Stimulated activated memory B cell treated with anti-CD40 and anti-IgM and Interleukin-4, amounts not matched to agents 10 μg/mL and 1 μg/mL and 100 μg/mL, for 72 hours (primary cell): ENCODE measurements at places on chromosomes 12 and 14.

DNA sequence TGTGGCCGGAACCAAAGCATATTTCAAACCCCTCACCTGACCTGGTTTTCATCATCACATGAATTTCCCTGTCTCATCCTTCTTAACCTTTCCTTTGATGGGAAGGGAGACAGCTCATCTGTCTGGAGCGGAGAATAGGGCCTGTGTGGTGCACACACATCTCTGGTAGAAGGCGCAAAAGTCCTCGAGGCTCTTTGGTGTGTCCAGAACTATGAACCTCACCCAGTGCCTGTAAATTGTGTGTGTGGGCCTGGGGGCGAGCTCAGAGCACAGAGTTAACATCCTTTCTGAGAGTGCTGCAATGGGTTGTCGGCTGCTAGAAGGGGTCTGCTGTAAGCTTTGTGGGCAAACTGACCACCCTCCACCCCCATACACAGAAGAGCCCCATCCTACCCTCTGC, 749 bp downstream of the GALNT6 start:
- no peak for ATAC-seq

- peak; percentile 93 for ATAC-seq
These were observed at the start of gene ZBTB39 for GRCh38 chr12:57005980-57006808. TSS of gene ZBTB39 (minus strand) at chr12:57006546. CDS start at chr12:57004917, 1,629 bp downstream.

DNA sequence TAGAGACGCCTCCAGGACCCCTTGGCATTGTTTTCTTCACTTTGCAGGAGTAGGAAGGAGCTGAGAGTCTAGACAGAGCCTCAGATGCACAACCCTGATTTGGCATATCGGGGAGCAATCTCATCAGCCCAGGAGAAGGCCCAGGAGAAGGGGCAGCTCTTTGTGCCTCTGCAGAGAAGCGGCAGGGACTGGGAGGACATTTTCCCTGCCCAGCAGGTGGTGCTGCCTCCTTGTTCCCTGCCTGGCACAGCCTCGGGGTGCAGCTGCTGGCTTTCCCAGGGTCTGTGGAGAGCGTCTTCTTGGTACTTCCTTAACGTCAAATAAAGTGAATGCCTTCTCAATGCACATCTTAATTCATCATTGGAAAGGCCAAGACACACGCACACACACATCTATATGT, 419.5 kb downstream of the TMEM121 start:
- no peak for ATAC-seq

DNA sequence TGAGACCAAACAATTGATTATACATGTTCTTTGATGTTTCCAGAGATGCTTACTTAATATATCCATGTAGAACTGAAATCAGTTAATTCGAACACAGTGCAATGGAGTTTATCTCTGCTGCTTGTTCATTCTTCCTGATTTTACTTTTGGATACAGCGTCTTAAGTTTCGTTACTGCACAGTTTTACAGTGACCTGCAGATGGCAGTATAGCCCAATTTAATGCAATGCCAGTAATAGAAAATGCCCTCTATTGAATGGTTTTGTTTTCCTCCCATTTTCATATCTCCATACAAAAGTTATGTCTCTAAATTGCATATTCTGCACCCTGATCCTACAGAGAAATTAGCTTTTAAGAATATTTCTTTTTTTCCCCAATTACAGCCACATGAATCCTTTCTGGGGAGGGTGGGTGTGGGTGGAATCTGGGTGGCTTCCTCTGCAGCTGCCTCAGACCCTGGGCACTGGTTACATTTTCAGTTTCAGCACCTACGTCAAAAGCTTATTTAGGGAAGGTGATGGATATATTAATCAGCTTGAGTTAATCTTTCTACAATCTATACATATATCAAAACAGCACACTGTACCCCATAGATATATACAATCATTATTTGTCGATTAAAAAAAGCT, 101.1 kb upstream of the DCD start:
- no peak for ATAC-seq

GRCh38 chr14:86788224-86788623, 1204.8 kb downstream of the GALC start:
- no peak for ATAC-seq

DNA sequence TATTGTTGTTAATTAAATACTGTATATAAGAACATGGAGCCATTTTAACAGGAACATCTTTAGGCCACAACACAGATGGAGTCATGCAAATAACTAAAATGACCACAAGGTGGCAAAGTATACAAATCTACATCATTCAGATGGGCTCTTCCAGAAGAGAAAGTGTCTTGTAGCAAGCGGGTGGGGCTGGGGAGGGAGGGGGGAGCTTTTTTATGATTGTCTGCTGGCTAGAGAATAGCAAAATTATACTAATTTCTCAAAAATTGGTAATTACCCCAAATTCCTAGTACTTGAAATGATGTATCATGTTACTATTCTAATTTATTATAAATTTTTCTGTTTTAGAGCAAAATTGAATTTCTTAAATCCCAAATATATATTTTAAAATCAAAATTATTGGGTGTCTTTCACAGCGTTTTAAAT, 378.7 kb downstream of the PRKD1 start:
- peak; percentile 55 for ATAC-seq

- ATAC-seq: no peak
These were observed 83.2 kb downstream of the BCL11B start for GRCh38 chr14:99188731-99189191.

DNA sequence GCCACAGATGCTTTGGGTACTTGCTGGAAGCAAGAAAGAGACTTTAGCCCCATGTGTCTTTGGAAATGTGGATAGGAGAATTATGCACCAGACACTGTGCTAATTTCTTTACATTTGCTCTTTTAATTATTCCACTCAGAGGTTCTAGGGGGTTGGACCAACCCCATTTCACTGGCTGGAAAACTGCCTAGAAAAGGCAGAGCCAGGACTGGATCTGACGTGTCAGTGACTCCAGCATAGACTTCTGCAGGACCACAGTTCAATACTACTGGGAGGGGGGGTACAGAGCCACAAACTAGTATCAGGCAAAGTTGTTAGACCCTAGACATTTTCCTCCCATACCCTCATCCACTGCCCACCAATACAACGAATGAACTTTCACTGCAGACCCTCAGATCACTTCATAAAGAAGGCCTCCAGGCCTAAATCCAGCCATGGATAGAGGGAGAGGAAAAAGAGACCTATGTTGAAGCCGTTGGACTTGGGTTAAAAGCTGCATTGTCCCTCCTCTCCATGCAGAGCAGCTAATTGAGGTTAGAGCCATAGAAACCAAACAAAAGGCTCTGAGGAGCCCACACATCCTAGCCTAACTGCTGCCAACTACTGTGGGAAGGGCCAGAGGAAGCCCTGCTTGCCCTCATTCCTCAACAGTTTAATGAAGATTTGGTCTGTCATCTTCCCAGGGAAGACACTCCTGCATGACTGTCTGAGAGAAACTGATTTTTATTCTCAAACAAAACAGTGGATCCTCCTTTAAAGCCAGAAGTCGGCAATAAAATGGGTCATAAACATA, 68.7 kb downstream of the STON2 start:
- ATAC-seq: no peak

DNA sequence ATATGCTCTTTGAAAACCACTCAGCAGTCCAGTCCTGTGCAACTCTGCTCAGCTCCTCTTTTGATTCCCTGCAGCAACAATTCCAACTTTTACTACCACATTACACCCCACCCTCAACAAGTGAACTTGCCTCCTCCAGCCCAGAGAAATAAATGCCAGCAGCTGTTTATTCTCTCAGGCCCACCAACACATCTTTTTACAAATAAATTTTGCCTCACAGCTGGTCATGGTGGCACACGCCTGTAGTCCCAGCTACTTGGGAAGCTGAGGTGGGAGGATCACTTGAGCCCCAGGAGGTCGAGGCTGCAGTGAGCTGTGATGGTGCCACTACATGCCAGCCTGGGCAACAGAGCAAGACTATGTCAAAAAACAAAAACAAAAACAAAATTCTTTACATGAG, 9.8 kb downstream of the SNX6 start:
- no peak for ATAC-seq

DNA sequence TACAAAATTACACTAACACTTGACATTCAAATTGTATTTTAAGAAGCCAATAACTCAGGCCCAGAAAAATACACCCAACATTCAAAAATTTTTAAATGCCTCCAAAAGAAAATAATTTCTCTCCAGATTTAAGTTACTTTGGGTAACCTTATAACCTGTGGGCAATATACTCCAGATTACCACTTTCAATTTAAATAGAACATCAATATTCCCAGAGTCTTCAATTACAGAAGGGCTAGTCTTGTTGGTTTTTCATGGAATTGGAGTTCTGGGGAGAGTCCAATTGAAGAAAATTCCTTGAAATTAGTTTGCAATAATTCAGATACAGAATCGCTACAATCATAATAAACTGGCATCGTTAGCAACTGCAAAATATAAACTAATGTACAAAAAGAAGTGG, 2.0 kb downstream of the PPP4R3A start:
- no peak for ATAC-seq

- no peak for ATAC-seq
These were observed 197.1 kb upstream of the RASSF8 start for GRCh38 chr12:25761356-25761755.

GRCh38 chr12:24880732-24881131, 68.2 kb downstream of the BCAT1 start:
- no peak for ATAC-seq

GRCh38 chr14:22502007-22502406, 87.0 kb downstream of the DAD1 start:
- ATAC-seq: no peak

DNA sequence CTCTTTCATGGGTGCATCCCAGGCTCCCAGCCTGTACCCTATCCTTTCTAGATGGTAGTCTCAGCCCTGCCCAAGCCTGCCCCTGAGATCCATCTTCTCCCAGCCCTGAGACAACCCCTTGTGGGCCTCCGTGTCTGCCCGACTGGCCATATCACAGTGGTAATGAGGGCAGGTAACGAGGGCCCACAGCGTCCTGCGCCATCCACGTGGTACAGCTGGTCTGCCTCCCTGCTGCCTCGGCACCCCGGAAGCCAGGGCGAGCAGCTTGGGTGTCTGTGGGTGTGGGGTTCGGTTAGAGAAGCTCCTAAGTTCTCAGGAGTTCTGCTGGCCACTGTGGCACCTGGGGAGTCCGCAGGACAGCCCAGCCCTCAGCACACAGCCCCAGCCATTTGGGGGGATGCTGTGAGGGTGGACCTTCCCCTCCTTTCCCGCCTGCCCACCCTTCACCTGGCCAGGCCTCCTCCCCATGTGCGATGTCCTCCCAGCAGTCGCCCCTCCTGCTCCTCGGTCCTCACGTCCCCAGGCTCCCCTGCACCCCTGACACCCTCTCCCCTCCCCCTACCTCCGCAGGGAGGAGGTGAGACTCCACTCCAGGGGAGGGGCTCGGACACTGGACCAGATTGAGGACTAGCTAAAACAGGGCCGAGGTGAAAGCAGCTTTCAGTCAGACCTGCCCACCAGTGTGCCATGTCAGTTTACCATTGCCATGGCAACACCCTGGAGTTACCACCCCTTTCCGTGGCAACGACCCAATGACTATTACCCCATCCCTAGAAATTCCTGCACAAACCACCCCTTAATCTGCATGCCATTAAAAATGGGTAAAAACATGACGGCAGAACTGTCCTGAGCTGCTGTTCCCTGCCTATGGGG, 69.0 kb downstream of the KIF26A start:
- ATAC-seq: no peak

- ATAC-seq: no peak
These were observed at the start of gene GRIP1 for GRCh38 chr12:66678338-66679275. TSS of gene GRIP1 (minus strand) at chr12:66679076. CDS start at chr12:66678904, 172 bp downstream.

DNA sequence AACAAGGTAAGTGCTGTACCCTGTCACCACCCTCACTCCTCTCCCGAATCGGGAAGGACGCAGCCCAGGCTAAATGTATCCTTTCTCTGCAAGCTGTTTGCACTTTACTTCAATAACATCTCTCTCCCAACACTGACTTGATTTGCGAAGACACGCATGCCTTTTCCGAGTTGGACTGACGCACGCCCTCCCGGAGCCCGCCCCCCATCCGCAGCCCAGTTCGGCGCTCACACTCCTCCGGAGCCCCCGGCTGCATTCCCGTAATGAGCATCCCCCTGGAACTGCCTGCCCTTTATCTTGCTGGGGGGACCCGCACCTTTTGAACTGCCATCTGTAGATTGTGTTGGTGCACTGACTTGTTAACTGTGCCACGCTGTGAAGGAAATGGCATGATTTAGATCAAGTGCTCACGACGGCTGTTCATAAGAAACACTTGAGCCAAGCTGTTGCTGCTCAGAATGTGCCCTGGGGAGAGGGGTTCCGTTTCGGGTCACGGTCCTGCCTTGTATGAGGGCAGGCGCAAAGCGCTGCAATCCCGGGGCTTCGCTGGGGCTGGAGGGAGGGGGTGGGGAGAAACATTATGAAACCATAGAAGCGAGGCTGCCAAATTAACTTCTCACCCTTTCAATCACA, 176.6 kb upstream of the CDKN3 start:
- ATAC-seq: no peak

DNA sequence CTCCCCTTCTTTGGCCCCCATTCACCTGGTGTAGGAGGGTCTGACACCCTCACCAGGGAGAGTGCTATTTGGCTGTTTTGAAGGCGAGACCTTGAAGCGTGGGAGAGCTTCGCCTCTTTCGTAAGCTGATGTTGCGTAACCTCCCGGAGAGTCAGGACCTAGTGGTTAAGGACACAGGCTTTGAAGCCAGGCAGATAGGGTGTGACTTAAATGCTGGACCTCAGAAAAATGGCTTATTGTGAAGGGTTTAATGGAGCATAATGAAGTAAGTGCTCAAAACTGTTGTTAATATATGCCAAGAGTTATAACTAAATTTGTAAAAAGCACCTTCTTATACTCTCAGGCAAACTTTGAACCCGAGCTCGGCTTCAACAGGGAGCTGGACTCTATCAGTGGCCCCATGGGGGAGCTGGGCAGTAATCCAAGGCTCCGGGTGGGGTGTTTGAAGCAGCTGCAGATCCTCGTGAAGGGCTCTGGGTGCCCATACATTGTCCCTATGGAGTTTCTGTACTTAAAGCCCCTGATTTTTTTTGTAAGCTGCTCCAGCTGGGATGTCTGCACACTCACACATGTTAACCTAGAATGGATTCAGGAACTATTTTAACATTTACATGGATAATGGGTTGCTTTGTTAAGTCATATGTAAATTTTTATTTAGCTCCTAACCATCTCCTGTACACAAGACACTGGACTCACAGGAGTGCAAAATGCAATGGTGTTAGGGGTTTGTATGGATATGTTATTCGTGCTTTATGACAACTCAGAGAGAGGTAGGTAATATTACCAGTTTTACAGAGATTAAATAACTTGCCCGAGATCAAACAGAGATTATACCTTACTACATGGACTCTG, 26.0 kb downstream of the PPFIBP1 start:
- no peak for ATAC-seq

GRCh38 chr12:14567351-14568162, at the start of gene PLBD1:
TSS of gene PLBD1 (minus strand) at chr12:14567883. CDS start at chr12:14567696, 187 bp downstream.
- peak; percentile 77 for ATAC-seq

DNA sequence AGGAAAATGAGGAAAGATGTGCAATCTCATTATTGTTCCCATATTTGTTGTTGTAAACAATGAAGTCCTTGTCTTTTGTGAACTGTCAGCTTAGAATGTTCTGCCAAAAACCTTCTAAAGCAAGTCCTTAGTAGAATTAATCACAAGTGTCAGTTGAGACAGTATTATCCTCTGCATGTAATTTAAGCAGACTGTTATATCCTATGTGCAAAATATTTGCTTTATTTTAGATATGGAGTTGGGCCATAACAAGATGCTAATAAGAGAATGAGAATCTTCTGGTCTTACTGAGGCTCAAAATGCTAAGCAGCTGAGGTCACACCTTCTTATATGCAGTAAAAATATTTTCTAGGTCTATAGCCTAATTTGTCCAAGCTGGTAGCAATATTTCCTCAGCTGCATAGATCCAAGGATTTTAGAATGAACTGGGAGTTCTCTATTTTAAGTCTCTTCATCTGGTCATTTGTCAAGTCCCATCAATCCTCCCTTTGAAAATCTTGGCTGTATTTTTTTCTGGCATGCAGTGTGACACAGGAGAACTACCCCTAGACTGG, 222.3 kb upstream of the NAV3 start:
- no peak for ATAC-seq

GRCh38 chr14:60225265-60225664, 23.8 kb upstream of the PPM1A start:
- ATAC-seq: no peak
